CD4-positive, alpha-beta memory T cell (primary cell): ENCODE measurements at places on chromosomes 5 and 9.

GRCh38 chr5:88734191-88734640, 148.8 kb downstream of the MEF2C start:
- no peak for DNase-seq

GRCh38 chr5:83653669-83654068, 67.0 kb downstream of the HAPLN1 start:
- DNase-seq, result no peak

- no peak for DNase-seq
Observed at GRCh38 chr5:137142346-137142745, 356.8 kb downstream of the SPOCK1 start.

DNA sequence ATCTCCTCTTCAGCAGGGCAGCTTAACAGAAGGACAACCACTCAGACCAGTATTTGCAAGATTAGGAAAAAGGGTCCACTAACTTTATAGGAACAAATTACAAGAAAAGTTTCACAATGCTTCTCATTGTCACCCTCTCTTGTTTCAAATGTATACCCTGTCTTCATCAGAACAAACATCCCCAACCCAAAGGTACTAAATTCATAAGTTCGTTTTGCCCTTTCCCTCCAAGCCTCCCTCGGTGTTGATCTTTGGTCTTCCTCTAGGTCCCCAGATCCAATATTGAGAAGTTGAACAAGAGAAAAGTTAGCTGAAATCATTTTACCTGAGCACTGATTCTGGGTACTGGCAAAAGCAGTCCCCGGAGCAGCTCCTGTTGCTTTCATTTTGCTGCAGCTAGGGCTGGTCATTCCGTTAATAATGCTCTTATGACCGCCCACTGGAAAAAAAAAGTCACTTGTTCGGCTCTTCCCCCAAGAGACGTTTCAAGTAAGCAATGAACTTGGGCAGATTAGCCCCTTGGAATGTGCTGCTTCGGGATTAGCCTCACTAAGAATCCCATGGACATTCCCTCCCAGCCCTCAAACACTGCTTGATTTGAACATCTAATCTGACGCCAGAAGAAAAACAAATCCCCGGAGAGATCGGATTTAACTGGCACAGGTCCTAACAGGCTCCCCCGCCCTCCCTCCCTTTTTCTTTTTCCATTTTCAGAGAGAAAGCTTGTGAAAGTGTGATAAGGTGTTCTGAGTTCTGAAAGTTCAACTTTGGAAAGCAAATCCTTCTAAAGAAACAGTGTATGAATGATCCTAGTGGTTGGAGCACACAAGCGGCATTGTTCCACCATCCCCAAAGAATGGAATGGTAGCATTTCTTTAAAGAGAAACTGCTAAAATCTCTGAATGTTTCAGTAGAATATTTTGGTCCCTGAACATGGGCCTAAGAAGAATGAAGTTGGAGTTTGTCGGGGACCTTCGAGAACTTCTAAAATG, 252.5 kb downstream of the TRPM3 start:
- DNase-seq, result no peak

DNA sequence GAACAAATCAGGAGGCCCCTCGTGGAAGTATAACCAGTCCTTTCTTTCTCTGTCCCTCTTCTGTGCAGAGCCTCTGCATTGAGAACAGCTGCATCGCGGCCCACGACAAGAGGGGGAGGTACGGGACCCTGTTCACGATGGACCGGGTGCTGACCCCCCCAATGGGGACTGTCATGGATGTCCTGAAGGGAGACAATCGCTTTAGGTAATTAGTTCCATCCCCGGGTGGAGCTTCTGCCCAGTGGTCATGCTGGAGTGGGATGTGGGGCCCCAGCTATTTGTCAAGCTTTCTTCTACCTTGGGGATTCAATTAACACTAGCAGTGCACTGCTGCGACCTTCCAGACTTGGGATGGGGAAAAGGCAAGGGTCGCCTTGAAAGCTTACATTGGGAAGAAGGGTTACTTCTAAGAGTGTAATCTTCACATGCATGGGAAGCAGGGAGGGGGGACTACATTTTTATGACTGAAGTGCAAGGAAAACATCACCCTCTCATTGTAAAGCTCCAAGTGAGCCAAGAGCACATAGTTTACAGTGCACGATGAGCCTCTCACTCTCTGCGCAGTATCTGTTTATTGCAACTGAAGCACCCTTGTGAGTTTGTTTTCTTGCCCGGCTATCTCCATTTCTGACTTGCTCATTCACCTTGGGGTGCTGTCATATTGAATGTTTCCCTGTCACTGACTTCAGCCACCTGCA, 27.0 kb downstream of the TGFBI start:
- no peak for DNase-seq

DNA sequence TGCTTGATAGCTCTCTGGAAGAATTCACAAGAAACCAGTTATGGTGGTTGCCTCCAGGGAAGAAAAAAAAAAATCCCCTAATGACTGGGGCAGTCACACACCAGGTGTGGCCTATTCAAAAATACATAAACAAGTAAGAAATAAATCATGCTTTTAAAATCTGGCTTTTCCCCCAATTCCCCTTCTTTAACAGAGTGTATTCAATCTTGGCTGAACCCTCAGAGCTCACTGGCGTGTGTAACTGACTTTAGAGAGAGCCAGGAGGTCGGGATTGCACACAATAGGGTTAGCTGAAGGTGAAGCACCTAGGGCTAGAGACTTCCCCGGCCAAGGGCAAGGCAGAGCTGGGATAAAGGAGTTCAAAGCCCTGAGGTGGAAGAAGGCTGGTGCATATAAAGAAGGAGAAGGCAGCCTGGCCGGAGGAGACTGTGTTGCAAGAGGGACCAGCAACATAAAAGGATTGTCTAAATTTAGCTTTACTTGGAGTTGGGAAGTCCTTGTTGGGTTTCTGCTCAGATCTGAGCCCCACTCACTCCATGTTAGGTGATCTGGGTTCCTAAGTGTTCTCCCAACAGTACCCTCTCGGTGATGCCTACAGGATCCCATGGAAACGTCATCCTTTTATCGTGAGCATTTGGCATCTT, 19.7 kb downstream of the FNBP1 start:
- no peak for DNase-seq

- peak; percentile 28 for DNase-seq
Observed at GRCh38 chr9:114394523-114395333, 6.9 kb upstream of the AKNA start.

DNA sequence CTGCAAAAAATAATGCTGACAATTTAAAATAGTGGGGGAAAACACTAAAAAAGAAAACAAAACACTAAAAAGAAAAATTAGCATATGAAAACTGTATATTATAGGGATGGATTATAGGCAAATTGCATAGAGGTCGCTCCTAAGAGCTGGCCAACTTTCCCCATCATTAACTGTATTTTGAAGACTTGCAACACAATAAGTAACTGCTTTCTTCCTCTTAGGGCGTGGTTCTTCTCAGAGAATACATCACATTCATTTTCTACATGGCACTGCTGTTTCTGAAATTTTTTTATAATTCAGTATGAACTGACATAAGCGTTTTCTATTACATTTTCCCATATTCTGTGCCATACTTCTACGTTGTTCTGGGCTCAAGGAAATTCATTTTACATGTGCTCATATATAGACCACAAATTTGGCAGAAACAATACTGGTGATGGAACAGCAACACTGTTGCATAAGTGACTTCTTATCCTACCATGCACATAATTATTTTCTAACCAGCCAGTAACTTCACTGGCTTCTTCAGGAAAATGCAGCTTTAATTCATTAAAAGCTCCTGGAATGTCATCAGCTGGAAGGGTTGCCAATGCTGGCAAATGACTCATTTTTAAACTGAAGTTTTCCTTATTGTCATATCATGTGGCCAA, 171.2 kb upstream of the DMAC1 start:
- DNase-seq, result no peak

- DNase-seq, result no peak
Observed at GRCh38 chr5:132898094-132898493, 24.6 kb downstream of the LEAP2 start.

DNA sequence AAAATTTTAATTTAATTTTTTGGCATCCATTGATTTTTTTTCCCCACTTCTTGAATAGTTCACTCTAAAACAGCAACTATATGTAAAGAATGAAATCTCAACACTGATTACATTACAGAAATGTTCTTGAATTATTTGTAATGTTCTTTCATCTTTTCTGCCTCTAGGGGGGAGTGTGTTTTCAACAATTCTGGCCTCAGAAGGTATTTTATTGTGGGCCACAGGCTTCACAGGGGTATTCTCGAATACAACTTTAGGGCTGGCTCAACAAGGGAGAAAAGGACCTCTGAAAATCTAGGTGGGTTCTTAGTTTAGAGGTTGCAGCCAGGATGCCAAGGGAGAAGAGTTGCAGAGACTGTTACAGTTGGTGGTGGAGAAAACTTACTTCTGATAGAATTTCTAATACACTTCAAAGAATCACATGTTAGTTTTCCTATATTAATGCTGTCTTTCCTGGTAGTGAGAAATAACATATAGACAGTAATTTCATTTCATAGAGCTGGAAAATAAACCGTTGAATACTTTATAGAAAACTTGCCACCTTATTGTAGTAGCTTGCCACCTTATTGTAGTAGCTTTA, 3.6 kb upstream of the NPR3 start:
- DNase-seq, result no peak

DNA sequence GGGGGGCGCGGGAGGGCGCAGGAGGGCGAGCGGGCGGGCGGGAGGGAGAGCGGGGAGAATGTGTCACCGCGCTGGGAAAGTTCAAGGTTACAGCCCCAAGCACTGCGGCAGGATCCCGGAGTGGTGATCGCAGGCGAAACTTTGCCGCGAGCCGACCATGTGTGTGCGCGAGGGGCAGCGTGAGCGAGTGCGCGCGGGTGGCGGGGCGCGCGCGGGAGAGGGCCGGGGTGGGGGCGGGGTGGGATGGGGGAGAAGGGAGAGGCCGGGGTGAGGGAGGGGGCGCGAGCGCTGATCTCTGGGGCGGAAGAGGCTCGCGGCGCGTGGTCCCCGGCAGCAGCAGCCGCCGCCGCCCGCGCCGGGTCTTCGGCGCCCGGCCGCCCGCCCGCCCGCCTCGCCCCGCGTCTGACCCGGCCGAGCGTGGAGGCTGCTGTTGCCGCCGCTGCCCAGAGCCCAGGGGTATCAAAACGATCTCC, at the start of gene NFIB:
Gene NFIB, minus strand, starts transcription at position 191 of the 473 bp plus-strand sequence. CDS start 630 bp downstream, outside the sequence.
- DNase-seq, result no peak

DNA sequence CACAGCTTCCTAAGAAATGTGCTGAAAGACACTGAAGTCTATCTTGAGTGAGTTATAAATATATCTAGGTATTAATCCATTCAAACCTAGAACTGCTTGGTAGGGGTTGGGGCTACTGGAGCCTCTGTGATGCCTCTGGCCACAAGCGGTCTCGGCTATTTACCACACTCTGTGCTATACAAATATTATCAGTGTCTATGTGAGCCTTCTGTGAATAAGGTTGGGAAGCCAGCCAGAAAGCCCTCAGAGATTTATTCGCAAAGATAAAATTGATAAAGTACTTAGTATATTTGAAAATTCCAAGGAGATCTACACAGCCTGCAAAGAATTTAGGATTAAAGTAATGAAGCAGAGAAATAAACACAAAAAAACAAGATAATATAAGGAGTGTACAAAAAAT, 41.4 kb downstream of the LIFR start:
- no peak for DNase-seq

DNA sequence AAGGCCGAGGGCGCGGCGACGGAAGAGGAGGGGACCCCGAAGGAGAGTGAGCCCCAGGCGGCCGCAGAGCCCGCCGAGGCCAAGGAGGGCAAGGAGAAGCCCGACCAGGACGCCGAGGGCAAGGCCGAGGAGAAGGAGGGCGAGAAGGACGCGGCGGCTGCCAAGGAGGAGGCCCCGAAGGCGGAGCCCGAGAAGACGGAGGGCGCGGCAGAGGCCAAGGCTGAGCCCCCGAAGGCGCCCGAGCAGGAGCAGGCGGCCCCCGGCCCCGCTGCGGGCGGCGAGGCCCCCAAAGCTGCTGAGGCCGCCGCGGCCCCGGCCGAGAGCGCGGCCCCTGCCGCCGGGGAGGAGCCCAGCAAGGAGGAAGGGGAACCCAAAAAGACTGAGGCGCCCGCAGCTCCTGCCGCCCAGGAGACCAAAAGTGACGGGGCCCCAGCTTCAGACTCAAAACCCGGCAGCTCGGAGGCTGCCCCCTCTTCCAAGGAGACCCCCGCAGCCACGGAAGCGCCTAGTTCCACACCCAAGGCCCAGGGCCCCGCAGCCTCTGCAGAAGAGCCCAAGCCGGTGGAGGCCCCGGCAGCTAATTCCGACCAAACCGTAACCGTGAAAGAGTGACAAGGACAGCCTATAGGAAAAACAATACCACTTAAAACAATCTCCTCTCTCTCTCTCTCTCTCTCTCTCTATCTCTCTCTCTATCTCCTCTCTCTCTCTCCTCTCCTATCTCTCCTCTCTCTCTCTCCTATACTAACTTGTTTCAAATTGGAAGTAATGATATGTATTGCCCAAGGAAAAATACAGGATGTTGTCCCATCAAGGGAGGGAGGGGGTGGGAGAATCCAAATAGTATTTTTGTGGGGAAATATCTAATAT, 58.1 kb downstream of the BASP1 start:
- no peak for DNase-seq

- DNase-seq, result peak; percentile 77
Observed at GRCh38 chr5:132055808-132056609, 4.4 kb upstream of the IL3 start.

DNA sequence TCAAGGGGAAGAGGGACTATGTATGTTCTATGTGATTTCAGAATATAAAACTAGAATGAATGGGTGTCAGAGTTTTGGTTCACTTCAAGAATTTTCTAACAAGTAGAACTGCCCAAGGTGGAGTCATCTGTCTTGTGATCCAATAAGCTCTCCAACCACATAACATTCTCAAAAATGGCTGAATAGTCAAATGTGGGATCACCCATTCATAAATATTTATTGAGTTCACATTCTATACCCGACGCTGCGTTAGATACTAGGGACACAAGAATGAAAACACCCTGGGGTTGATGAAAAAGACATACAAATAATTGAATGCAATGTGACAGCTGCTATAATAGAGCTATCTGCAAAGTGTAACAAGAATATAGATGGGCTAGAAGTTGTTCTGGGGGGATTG, 35.3 kb upstream of the TRAF1 start:
- no peak for DNase-seq
